Stimulated activated CD8-positive, alpha-beta memory T cell treated with anti-CD3 and anti-CD28 coated beads, Interleukin-15, amount 100 ng/mL, for 4 hours (primary cell): ENCODE measurements at places on chromosomes 12 and 14.
A peak's percentile ranks its signal among the peaks of the same experiment; 100 is the strongest.

GRCh38 chr12:121872546-121873215, 14.0 kb upstream of the HPD start:
- DNase-seq: no peak

- no peak for DNase-seq
Observed at GRCh38 chr12:130017591-130018449, 114.0 kb upstream of the TMEM132D start.

- DNase-seq: no peak
Observed at GRCh38 chr14:79408696-79409095, 802.6 kb downstream of the DIO2 start.

GRCh38 chr12:46710125-46710743, 115.6 kb downstream of the SLC38A4 start:
- no peak for DNase-seq

- no peak for DNase-seq
Observed at GRCh38 chr12:119319638-119320037, 14.9 kb upstream of the CCDC60 start.

DNA sequence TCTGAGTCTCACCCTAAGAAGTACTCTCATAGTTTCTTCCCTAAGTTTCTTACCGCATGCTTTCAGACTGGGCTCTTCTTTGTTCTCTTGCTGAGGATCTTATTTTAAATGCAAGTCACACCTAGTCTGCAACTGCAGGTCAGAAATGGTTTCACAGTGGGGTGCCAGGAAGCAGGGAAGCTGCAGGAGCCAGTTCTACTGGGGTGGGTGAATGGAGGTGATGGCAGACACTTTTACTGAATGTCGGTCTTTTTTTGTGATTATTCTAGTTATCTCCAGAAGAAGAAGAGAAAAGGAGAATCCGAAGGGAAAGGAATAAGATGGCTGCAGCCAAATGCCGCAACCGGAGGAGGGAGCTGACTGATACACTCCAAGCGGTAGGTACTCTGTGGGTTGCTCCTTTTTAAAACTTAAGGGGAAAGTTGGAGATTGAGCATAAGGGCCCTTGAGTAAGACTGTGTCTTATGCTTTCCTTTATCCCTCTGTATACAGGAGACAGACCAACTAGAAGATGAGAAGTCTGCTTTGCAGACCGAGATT, 1.7 kb downstream of the FOS start:
- no peak for DNase-seq

DNA sequence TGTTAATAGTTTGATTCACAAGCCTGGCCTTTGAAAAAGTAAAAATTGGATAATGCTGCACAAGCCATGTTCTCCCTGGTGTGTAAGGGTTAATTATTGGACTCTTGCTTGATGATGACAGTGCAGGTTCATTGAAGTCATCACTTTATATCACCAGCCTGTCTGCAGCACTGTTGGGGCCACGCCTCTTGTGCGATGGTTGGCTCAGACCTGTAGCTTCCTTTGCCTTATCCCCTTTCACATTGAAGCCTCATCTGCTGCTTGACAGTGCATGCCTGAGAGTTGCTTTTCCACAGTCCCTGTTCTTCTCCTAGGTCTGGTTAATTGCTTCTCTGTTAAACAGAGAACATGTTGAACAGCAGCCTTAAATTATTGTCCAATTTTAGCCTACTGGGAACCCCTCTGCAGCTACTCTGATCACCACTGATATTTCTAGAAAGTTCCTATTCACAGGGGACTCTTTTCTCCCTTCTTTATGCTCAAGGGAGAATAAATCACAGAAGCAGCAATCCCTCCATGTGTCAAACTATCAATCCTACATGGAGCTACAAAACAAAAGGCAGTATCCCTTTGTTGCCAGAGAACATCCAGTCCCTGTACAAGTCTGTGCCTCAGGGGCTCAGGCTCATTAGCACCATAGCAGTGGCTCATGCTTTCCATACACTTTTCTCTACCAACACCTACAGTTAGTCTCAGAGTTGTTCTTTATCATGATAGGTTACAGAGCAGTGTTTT, 322.1 kb downstream of the RGS6 start:
- no peak for DNase-seq

GRCh38 chr14:99185436-99186068, 86.4 kb downstream of the BCL11B start:
- DNase-seq: no peak

DNA sequence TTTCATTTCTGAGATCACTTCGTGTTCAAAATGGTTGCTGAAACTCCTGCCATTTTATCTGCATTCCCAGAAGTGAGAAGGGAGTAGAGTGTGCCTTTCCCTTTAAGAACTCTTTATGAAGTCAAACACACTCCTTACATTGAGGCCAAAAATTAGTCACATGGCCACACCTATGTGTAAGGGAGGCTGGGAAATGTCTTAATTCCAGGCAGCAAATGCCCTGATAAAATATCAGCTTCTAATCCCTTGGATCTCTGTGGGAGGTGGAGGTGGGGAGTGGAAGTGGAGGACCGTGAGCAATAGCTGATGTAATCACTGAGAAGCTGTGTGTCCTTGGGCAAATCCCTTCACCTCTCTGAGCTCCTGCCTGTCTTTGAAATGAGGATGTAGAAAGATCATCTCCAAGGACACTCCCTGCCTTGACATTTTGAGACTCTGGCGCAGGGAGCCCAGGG, 22.7 kb upstream of the ANKRD9 start:
- no peak for DNase-seq

- DNase-seq: no peak
Observed at GRCh38 chr14:59638885-59639284, 62.3 kb upstream of the CCDC175 start.

DNA sequence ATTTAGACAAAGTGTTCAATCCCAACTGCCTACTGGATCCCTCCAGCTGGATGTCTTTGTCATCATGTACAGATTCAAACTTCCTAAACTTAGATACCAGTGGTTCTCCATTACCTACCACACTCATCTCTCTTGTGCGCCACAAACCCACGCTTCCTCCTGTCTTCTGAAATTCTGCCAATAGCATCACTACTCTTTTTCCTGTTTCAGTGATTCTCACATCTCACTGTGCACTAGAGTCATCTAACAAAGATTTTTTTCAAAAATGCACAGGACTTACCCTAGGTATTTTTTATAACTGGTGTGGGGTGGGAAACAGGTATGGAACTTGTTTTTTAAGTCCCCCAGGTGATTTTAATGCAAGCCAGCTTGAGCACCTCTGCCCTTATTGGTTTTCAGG, 5.9 kb downstream of the PSMB5 start:
- no peak for DNase-seq

DNA sequence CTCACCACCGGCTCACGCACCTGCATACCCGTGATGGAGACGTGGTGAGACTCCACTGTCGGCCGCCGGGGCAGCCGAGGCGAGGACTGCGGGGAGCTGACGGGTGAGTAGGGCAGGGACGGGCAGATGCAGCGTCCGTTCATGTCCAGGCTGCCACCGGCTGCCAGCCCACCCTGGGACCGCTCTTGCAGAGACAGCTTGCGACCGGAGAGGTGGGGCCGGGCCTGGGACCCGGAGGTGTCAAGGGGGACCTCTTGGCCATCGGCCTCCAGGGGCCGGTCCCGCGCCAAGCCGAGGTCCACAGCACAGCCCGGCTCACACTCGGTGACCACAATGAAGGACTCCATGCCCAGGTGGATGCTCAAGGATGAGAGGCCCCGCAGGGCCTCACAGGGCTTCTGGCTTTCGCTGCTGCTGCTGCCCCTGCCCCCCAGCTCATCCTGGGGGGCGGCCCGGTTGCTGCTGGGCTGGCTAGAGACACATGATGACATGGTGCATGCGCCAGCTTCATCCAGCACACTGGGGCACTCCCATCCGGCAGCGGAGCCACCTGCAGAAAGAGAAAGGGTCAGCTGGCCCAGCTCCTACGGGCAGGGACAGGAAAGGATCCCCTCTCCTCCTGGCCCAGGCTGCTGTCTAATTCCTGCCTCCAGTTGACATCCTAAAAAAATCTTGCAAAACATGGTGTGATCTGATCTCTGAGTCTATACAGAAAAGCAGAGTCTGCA, 22.3 kb downstream of the CAMKK2 start:
- no peak for DNase-seq

- no peak for DNase-seq
Observed at GRCh38 chr14:91300957-91301356, 56.5 kb upstream of the GPR68 start.

GRCh38 chr14:35365130-35366055, 39.2 kb downstream of the NFKBIA start:
- DNase-seq: peak; percentile 58

- DNase-seq: no peak
Observed at GRCh38 chr12:29104516-29104915, 44.6 kb upstream of the FAR2 start.

DNA sequence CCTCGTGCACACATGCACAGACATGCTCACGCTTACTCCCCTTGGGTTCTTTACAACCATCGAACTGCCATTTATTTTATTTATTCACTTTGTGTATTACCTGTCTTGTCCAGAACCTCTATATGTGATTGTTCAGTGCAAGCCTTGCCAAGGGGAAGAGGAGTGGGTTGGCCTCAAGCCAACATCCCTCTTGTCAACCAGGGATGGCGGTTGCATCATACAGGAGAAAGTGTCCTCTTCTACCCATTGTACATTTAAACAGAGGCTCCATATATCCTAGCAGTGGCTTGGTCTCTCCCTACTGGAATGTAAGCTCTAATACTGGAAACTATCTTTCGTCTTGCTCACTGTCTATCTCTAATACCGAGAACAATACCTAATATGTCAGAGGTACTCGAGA, 108.4 kb downstream of the C12orf42 start:
- DNase-seq: no peak

- no peak for DNase-seq
Observed at GRCh38 chr12:24797901-24798300, 151.0 kb downstream of the BCAT1 start.

GRCh38 chr14:92963301-92964123, 40.6 kb downstream of the CHGA start:
- DNase-seq: no peak

- no peak for DNase-seq
Observed at GRCh38 chr14:70812124-70812818, 3.0 kb upstream of the MAP3K9 start.

DNA sequence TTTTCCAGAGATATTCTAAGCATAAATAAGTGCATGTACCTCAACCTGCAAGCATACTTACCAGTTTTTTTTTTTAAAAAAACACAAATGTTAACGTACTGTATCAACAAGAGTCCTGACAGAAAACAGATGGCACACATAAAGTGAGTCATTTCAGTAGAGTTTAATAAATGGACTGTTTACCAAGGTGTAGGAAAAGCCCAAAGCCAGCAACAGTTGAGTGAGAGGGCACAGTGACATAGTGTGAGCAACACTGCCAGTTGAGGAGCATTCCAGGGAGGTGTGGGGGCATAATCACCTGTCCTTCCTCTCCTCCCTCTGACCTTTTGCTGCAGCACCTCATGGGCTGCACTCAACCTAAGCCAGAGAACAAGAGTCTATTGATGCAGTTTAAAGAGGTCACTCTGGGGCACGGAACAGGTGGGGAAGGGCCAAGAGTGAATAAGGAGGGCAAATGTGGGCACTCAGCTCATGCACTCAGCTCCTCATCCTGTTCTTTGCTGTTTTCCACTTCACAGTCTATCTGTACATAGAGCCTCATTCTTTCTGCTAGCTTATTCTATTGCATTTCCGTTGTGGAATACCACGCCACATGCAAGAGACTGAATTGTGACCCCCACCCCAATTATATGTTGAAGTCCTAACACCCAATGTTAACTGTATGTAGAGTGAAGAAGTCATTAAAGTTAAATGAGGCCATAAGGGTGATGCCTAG, 29.3 kb downstream of the DHRS2 start:
- no peak for DNase-seq

GRCh38 chr14:101884934-101885576, 79.3 kb upstream of the DYNC1H1 start:
- DNase-seq: no peak

GRCh38 chr14:31263485-31264133, 56.0 kb upstream of the HECTD1 start:
- DNase-seq: no peak

- no peak for DNase-seq
Observed at GRCh38 chr12:65620046-65620445, 204.2 kb upstream of the HMGA2 start.

GRCh38 chr12:46950094-46950493, 124.3 kb upstream of the SLC38A4 start:
- DNase-seq: no peak

DNA sequence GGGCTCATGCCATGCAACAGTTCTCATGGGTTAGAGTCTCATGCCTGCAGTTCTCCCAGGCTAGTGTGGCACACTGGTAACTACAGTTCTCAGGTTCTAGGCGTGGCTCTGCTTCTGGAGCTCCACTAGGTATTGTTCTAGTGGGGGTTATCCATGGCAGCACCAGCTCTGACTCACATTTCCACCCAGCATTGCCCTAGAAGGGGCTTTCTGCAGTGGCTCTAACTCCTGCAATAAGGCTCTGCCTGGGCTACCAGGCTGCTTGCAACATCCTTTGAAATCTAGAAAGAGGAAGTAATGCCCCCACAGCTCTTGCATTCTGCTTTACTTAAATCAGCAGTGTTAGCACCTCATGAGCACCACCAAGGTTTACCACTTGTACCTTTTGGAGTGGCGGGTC, 220.3 kb upstream of the ARID2 start:
- no peak for DNase-seq

- DNase-seq: no peak
Observed at GRCh38 chr14:29078810-29079522, 312.4 kb downstream of the FOXG1 start.

DNA sequence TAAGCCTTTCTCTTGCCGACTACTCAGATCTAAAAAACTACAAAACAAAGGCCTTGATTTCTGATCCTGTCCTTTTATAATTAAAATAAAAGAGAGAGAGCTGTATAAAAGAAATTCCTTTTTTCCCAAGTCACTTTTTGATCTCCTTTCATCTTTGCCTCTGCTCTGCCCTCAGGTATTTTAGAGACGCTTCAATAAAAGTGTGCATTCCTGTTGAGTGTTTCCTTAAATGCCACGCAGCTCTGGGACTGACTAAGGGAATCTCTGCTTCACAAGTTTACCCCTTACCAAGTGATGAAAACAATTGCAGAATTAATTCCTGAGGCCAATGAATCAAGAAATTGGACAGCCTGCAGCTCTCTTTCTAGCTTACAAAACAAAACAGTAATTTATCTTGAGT, 1109.8 kb downstream of the TMTC2 start:
- DNase-seq: no peak

GRCh38 chr12:132423251-132423819, 66.6 kb upstream of the FBRSL1 start:
- DNase-seq: no peak

GRCh38 chr14:93944348-93945069, 17.4 kb downstream of the FAM181A start:
- no peak for DNase-seq
